ENCODE measurements at places on chromosomes 5 and 9. TPM values are rescaled to one million over a fixed set of nuclear protein-coding genes. Genes with fewer than 3 reads are reported as not detected.

The NUTM2F gene
- total RNA-seq: not detected

DNA sequence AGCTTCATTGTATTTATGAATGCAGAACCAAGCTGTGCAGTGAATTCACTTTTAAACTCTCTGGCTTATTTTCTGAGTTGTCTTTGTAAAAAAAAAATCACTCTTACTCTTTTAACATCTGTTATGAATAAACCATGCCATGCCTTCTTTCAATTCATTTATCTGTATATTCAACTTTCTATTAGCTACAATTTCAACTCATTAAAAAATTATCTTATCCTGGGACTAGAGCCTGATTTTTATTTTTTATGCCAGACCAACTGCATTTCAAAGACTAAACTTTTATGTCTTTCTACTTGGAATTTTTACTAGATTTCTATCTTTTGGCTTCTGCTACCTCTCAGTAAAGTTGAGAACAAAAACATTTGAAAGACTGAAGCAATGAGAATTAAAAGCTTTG, 342.7 kb downstream of the DEPDC1B start:
- no peaks in the 10 kb centered on the region for H3K4me1 ChIP-seq
- no peaks in the 10 kb centered on the region for H3K36me3 ChIP-seq
- H3K4me3 ChIP-seq: no peak overlapping the region
- no peak for DNase-seq
- no peaks in the 10 kb centered on the region for H3K27me3 ChIP-seq

GRCh38 chr9:130260816-130261765, 4.5 kb upstream of the HMCN2 start:
- no peak overlapping the region for H3K4me3 ChIP-seq
- no peak overlapping the region for H3K27ac ChIP-seq
- DNase-seq: no peak
- H3K27me3 ChIP-seq: peaks cover 13% of the 10 kb centered on the region
- no peaks in the 10 kb centered on the region for H3K36me3 ChIP-seq

DNA sequence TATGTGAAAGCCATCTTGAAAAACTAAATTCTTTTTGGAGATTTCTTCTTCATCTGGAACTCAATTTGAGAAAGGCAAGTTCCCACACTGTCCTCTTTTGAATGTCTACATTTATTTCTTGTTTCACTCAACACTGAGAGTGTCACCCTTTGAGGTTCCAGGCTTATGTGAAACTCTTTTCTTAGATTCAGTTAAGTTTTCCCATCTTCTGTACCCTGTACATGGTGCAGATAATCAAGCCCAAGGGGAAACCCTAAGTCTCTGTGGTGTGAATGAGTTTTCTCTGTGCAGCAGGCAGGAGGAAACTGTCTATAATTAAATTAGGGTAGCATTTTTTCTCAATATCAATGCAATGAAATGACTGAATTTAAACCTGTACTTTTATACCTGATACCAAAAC, 72.3 kb upstream of the PRLR start:
- no peaks in the 10 kb centered on the region for H3K4me1 ChIP-seq
- H3K4me3 ChIP-seq: no peak overlapping the region
- no peaks in the 10 kb centered on the region for H3K27me3 ChIP-seq
- H3K36me3 ChIP-seq: no peaks in the 10 kb centered on the region
- no peak for DNase-seq
- no peak overlapping the region for H3K27ac ChIP-seq

DNA sequence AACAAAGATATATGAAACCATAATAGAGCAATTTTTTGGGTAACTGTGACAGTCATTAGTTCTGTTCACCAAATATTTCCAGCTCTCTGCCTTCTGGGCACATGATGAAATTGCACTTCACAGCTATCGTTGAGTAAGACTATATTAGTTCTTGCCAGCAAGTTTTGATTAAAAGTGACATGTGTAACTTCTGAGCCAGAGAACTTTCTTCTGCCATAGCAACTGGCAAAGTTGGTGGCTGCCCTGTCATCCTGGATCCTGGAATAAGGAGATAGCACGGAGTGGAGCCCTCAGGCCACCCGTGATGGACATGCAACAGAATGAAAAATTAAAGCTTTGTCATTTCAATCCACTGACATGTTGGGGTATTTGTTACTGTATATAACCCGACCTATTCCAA, 194.4 kb upstream of the VCAN start:
- H3K36me3 ChIP-seq: no peaks in the 10 kb centered on the region
- H3K4me1 ChIP-seq: no peaks in the 10 kb centered on the region
- no peak for DNase-seq
- no peaks in the 10 kb centered on the region for H3K27me3 ChIP-seq
- no peak overlapping the region for H3K27ac ChIP-seq

GRCh38 chr9:83153030-83153429, 90.1 kb upstream of the RASEF start:
- H3K27me3 ChIP-seq: no peaks in the 10 kb centered on the region
- no peak overlapping the region for H3K27ac ChIP-seq
- no peaks in the 10 kb centered on the region for H3K4me1 ChIP-seq
- no peak overlapping the region for H3K4me3 ChIP-seq
- H3K36me3 ChIP-seq: no peaks in the 10 kb centered on the region

GRCh38 chr9:14799030-14799429, 76.5 kb upstream of the CER1 start:
- no peak overlapping the region for H3K27ac ChIP-seq
- DNase-seq: no peak
- H3K27me3 ChIP-seq: no peaks in the 10 kb centered on the region
- no peaks in the 10 kb centered on the region for H3K4me1 ChIP-seq

DNA sequence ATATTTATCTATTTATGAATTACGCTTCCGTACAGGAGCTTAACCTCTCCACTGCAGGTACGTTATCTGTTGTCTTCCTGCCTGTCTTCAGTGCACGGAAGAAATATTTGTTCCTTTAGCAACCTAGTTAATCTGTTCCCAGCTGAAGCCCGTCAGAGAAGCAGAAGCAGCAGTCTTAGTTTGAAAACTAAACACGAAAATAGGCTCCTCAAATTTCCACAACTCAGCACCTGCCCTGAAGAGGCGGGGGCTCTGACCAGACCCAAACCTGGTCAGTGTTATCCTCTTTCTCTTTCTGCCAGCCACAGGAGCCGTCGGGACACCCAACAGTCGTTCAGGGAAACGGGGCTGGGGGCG, 462 bp downstream of the NUDCD2 start:
- H3K36me3 ChIP-seq: peaks cover 4% of the 10 kb centered on the region
- H3K4me3 ChIP-seq: peak overlapping the region; percentile 99

DNA sequence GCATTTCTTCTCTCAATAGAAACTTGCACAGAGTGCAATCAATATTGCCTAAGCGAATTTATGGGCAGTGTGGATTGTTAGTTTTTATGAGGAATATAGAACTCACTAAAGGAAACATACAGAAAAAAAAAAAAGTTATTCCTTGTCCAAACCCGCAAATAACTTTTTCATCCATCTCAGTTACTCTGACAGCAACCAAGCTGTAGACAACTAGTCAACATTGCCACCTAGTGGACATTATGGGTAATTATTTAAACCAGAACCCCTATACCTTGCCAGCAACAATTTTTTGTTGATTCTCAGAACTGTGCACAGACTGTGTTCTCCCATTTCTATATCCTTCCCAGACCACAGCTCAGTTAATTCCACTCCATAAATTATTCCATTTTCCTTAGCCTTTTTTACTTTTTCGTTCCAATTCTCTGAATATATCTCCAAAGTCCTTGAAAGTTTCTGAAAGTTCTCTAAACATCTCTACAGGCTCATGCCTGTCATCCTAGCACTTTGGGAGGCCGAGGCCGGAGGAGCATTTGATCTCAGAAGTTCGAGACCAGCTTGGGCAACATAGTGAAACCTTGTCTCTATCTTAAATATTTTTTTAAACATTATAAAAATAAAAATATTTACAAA, 2.6 kb upstream of the AFAP1L1 start:
- H3K36me3 ChIP-seq: no peaks in the 10 kb centered on the region
- no peak overlapping the region for H3K27ac ChIP-seq
- H3K4me1 ChIP-seq: no peaks in the 10 kb centered on the region
- peaks cover 5% of the 10 kb centered on the region for H3K27me3 ChIP-seq
- no peak overlapping the region for H3K4me3 ChIP-seq

All from CD8-positive, alpha-beta memory T cell (primary cell).